ENCODE measurements at places on chromosomes 1 and 21.
A peak's percentile ranks its signal among the peaks of the same experiment; 100 is the strongest.

GRCh38 chr1:180265871-180266270 is 35.8 kb downstream of the LHX4 start:
- no peak for DNase-seq

GRCh38 chr1:94235189-94236012 is 2.0 kb downstream of the ARHGAP29 start:
- no peak for DNase-seq

- DNase-seq: no peak
Measured at GRCh38 chr1:27010226-27010994, 2.2 kb downstream of the TENT5B start.

GRCh38 chr1:16119504-16119903 is 36.4 kb downstream of the EPHA2 start:
- no peak for DNase-seq

- no peak for DNase-seq
Measured at GRCh38 chr21:21165063-21165645, 166.9 kb downstream of the NCAM2 start.

- peak; percentile 6 for DNase-seq
Measured at GRCh38 chr1:4375812-4376211, 278.6 kb upstream of the AJAP1 start.

GRCh38 chr1:24535021-24535424 is 20.9 kb upstream of the NCMAP start:
- DNase-seq: no peak

DNA sequence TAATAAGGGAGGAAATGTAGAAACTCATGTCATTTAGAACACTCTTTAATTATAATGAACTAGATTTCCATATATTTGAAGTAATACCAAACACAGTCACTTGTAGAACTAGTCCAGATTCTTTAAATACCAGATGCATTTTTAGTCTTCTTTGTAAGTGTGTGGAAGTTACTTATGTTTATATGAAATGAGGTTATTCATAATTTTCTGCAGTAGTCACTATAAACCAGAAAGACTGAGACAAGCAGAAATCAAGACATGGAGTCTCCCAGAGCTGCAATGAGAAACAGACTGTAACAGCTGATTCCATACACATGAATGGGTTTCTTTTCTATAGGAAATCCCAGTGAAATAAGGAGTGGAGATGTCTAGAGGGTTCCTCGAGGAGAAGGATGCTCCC is 216.6 kb upstream of the ZP4 start:
- DNase-seq: no peak

GRCh38 chr1:64669098-64669675 is 75.7 kb upstream of the RAVER2 start:
- peak; percentile 55 for DNase-seq

DNA sequence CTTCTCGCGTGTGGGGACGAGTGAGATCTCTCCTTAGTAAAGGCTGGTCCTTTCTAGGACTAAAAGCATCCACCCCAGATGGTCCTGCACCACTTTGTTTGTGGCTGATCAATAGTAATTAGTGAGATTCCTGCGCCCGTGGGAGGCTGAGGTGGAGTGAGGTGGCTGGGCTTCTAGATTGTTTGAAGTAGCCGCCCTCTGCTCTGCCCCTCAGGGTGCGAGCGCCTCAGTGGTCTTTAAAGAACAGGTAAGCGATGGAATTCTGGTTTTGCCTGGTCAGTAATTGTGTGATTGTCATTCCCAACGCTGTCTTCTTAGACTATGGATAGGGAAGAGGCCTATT is 20.7 kb downstream of the PEX14 start:
- no peak for DNase-seq

DNA sequence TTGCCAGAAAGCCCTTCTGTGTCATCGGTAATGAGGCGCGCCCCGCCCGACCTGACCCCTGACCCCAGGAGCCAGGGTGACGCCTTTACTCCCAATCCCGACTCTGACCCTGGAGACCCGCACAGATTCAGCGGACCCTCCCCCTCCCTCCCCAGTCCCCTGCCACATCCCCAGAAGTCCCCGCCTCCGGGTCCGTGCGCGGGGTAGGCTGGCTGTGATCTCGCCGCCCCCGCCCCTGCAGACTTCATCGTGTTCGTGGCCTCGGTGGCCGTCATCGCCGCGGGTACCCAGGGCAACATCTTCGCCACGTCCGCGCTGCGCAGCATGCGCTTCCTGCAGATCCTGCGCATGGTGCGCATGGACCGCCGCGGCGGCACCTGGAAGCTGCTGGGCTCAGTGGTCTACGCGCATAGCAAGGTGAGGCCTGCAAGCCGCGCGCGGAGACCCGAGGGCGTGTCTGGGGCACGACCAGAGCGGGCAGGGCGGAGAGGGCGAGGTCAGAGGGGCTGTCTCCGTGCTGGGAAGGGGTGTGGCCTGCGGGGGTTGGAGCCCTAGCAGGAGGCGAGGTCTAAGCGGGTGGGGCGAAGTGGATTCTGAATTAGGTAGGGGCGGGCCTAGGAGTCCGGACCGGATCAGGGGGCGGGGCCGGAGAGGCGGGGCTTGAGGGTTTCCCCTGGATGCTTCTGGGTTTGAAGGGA is 34.8 kb downstream of the KCNQ4 start:
- no peak for DNase-seq

- no peak for DNase-seq
Measured at GRCh38 chr1:3778590-3779264, 6.2 kb downstream of the SMIM1 start.

DNA sequence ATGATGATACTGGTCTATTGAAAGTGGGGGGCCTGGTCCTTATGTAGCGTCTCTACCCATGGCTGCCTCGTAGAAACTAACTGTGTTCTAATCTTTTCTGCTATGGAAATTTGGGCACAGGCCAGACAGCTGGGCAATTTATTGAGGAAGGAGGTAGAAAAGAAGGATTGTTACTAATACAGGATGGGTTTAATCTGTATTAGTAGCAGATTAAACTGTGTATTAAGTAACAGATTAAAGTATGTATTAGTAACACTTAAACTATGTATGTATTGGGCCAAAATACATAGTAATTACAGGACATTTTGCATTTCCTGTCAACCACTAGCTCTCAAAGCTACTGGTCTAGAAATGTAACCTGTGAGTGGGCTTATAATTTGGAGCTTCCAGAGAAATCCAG is 142.0 kb downstream of the MAST2 start:
- DNase-seq: peak; percentile 63
